NCI-H526 (cell line): ENCODE measurements at places on chromosomes 7 and 10.

GRCh38 chr10:82149674-82150073 is 274.7 kb downstream of the NRG3 start:
- DNase-seq, result no peak

DNA sequence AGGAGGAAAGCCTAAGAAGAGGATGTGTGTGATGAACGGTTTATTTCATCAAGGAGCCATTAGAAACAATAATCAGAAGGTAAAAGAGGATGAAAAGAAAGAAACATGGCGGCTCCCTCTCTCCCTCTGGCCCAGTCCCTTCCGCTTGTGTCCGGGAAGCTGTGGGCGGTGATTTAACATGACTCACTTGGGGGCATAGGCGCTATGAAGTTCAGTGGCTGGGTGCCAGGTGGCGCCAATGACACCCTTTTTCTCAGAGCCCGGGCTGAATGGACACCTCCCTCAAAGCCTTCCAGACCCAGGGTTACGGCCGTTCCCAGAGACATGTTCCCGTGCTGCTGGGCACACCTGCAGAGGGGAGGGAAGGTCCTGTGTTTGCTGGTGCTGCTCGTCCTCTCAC is 244.0 kb downstream of the SKAP2 start:
- peak; percentile 33 for DNase-seq

- no peak for DNase-seq
Observed at GRCh38 chr10:79328147-79328701, 19.0 kb upstream of the PPIF start.

- DNase-seq, result no peak
Observed at GRCh38 chr7:79749856-79750255, 296.4 kb upstream of the MAGI2 start.

- no peak for DNase-seq
Observed at GRCh38 chr7:889025-889390, 12.7 kb downstream of the GET4 start.
